Stimulated activated CD4-positive, alpha-beta T cell treated with anti-CD3 and anti-CD28 coated beads, Interleukin-15, amount 100 ng/mL, for 1 hour (primary cell): ENCODE measurements at places on chromosomes 11 and 22.

- no peak for DNase-seq
Measured at GRCh38 chr11:96234866-96235441, 108.0 kb downstream of the MAML2 start.

- DNase-seq, result no peak
Measured at GRCh38 chr11:122440811-122441665, 214.5 kb upstream of the UBASH3B start.

GRCh38 chr11:74749965-74750296 lies 1.3 kb downstream of the RNF169 start:
- DNase-seq, result no peak

DNA sequence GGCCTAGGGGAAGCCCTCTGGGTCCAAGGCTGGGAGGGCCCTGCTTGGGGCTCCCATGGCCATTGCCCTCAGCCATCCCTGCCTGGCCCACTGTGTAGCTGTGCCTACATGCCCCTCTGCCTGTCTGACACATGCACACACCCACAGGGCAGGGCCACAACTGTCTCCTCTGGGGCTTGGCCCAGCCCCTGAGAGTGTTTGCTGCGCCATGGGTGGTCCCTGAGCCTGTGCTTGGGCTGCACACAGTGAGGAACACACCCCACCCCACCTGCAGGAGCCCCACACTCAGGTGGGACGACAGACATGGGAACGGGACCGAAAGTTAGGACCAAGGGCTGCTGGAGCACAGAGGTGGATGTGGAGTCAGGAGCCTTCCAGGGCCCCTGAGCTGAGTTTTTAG lies 489.5 kb downstream of the TBC1D22A start:
- DNase-seq, result no peak

GRCh38 chr11:103958475-103959215 lies 77.8 kb upstream of the DDI1 start:
- no peak for DNase-seq

- DNase-seq, result no peak
Measured at GRCh38 chr11:100624346-100624745, 62.7 kb upstream of the ARHGAP42 start.

DNA sequence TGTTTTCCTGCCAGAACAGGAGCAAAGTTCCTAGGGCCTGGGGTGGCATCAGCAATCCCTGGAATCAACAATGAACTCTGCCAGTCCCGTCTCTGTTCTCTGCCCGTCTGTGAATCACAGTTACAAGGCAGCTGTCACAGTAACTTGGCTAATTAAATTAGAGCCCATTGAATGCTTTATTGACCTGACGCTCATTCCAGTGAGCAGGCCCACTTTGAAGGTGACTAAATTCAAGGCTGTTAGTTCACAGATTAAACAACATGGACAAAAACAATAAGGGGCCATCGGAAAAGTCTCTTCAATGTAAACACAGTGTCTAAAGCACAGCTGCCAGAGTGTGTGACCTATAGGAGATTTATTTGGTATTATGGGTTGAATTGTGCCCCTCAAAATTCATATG lies 17.7 kb upstream of the TMPRSS5 start:
- no peak for DNase-seq

DNA sequence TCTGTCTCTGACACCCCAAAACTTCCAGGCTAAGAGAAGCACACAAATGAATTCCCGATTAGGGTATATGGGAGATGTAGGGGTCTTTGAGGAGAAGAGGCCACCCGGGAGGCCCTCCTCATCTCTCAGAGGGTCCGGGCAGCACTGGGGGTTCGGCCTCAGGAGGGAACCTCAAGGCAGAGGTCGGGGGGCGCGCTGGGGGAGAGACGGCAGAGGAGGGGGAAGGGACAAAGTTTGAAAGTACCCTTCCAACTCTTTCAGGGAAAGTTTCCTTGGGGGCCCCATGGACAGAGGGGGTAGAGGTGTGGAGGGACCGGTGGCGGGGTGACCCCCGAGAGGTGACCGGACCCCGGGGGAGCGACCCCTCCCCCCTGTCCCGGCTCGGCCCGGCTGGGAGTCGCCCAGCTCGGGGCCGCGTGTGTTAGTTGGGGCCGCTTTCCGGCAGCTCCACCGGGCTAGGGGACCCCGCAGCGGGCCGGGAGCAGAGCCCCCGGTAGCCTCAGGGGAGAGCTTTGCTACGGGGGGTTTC lies 3.3 kb upstream of the GCAT start:
- no peak for DNase-seq

DNA sequence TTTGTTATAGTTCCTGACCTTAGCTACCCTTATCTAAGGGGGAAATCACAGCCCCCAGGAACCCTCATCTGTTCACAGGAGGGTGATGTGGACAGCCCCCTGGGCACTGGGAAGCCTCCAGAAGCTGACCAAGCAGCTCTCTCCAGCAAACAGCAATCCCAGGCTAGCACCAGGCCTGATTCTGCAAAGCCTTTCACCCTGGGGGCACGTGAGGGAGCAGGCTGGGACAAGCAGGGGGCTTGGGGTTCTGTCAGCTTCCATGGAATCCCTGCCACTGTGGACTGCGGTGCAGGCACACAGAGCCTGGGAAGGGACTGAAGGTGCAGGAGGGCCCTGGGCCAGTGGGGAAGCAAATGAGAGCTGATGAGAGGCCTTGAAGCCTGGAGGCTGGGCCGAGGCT lies 2.1 kb downstream of the PGAP2 start:
- no peak for DNase-seq
